Femur (tissue), 1 donor: ENCODE measurements at places on chromosomes 3 and 15.

GRCh38 chr3:159418571-159419526 is 569.8 kb upstream of the IL12A start:
- DNase-seq: no peak

- DNase-seq: no peak
Measured at GRCh38 chr3:33063651-33064051, 33.3 kb downstream of the GLB1 start.

GRCh38 chr3:62939707-62940106 is 64.5 kb upstream of the CADPS start:
- no peak for DNase-seq

DNA sequence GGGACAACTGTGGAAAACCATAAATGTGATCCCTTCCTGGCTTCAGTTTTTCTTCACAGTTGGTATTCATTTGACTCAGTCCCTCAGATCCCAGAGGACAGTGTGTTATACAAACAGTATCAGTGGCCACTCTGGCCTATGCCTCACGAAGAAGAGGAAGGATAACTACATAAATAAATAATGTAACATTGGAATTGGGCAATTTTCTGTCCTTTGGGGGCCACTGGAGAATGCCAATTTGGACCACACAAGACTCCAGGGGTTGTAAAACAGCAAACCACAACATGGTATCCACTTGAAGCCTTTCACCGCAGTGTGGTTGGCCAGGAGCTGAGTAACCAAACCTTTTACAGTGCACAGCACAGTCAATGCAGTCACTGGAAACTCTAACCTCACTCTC is 1077.0 kb downstream of the ROBO2 start:
- peak; percentile 63 for DNase-seq

- no peak for DNase-seq
Measured at GRCh38 chr3:50491023-50491422, 12.4 kb downstream of the CACNA2D2 start.

- DNase-seq: peak; percentile 74
Measured at GRCh38 chr3:75906555-75907112, 121.3 kb upstream of the ZNF717 start.

DNA sequence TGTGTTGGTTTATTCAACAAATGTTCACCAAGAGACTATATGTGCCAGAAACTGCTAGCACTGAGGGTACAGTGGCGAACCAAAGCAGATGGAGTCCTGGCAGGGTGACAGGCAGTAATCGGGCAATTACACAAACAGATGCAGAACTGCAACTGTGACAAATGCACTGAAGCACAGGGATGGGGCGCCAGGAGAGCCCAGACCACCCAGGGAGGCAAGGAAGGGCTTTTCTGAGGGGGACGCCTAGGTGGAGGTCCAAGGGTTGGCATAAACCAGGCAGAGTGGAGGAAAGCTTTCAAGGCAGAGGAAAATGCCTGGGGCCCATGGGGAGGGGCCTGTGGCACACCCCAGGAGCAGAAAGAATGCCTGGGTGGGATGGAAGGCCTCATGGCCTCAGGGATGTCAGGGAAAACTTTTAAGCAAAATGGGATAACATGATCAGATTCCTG is 5.5 kb downstream of the DIS3L start:
- DNase-seq: peak; percentile 67

DNA sequence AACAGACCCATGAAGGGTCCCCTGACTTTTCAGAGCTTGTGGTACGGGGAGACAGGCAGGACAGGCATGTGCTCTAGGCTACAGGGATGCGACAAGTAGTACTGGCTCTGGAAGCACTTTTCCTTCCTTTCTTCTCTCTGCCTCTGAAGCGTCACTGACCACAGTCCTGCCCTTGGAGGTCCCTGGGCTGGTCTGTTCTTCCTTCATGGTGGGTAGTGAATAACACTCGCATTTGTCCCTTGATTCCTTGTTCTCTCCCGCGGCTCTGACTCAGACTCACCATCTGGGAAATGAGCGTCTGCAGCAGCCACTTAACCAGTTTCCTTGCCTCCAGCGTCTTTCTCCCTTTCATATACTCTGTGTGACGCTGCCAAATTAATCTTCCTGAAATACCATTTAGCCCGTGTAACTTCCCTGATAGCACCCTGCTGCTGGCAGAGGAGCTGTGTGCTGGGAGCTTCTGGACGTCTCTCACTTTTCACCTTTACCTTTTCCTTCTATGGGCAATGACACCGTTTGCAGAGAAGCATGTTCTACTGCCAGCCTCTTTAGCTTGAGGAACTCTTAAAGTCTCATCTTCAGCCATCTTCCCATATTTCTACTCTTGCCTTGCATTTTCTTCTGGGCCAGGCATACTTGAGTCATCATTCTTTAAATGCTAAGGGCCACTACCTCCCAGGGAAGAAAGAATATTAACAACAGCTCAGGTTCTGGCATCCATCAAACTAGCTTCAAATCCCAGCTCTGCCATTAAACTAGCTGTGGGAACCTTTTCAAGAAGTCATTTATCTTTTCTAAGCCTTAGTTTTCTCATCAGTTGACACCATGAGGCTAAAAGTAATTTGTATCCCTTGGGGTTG is 33.6 kb downstream of the TMEM45A start:
- DNase-seq: no peak

- no peak for DNase-seq
Measured at GRCh38 chr15:100236981-100237720, 104.6 kb downstream of the ADAMTS17 start.

DNA sequence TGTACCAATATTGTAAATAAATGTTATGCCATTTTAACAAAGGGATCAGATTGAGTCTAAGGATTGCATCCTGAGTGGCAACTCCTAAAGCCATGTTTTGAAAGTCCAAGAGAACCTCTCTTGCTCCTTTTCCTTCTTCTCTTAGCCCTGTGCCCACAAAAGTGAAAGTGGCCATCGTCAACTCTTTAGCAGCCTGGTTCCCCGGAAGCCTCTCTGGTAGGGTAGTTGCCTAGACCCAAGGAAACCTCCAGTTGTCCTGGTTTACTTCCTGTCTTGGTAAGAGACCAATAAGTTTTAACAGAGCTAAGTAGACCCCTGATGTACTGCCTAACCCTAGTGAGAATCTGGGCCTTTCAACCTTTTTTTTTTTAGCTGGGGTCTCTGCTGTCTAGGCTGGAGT is 10.2 kb upstream of the ITPKA start:
- no peak for DNase-seq

DNA sequence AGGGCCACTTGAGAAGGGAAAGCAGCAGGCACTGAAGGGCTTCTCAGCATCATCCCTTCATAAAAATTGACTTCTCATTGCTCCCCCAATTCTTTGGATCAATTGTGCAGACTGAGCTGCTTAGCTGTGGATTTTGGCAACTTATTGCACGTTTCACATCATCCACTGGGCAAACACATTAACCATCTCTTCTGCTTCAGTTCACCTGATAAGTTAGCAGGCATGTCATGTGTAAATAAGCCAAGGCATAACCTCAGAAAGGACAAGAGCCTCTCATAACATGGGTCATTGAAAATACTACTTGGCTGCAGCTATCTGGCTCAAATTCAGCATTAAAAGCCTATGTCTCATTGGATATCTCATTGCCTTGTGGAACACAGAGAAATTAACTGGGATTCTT is 366.5 kb downstream of the LRRC3B start:
- no peak for DNase-seq

DNA sequence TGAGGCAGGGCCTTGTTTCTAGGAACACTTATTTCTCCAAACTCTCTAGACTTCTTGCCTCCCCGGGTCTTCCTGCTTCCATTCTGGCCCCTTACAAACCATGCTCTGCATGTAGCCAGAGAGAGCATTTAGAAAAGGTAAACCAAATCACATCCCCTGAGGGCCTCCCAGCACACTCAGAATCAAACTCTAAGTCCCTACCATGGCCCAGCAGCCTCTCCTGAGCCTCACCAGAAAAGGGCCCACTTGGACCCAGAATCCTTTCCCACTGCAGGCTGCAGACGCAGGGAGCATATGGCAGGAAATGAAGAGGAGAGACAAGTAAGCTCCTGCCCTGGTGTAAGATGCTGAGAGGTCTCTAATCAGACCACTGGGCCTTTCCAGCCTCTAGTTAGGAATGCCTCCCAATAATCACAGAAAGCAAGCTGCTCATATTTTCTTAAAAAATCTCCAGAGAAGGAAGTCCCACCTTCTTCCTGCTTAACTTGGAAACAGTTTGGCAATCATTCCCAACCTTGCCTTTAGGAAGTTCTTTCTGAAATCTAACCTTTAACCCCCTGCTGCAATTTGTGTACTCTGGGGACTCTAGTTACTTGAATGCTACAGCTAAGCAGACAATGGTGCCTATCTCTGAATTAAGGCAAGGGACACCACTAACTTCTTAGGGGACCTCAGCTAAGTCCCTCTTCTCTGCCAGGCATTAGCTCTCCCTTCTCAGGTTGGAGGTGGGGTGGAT is 4.2 kb downstream of the AMOTL2 start:
- DNase-seq: no peak

DNA sequence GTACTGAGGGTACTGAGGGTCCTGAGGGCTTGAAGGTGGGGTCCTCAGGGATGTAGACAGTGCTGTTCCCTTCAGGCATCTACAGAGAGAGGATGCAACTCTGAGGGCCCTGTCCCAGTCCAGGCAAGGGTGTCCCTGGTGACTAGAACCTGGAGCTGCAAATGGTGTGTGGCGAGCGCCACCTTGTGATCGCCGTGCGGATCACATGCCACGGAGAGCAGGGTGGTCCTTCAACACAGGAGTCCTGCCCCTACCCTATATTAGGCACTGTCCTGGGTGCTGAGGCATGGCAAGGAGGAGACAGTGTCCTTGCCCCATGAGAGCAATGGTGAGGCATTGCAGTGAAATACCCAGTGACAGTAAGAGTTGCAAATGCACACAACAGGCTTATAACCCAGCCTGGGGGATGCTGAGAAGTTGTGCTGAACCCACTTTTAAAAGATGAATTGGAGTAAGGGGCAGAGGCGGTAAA is 23.6 kb downstream of the RHCG start:
- peak; percentile 28 for DNase-seq

GRCh38 chr3:13343601-13344000 is 76.5 kb downstream of the NUP210 start:
- no peak for DNase-seq

DNA sequence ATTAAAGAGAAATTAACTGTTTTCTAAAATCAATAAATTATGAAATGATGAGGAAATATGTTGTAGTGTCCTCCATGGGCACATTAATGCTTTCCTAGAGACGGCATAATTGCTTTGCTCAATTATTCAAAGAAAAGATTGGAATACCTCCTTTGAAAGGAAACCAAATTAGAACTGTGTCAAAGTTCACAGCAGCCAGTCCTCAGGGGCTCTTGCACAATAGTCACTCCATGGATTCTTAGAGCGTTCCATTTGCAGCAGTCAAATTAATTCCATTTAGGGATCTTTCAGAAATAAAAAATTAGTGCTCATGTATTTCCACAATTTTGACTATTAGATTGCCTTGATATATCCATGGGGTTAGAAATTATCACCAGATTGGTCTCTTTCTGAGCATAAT is 841.6 kb upstream of the DPPA4 start:
- no peak for DNase-seq

DNA sequence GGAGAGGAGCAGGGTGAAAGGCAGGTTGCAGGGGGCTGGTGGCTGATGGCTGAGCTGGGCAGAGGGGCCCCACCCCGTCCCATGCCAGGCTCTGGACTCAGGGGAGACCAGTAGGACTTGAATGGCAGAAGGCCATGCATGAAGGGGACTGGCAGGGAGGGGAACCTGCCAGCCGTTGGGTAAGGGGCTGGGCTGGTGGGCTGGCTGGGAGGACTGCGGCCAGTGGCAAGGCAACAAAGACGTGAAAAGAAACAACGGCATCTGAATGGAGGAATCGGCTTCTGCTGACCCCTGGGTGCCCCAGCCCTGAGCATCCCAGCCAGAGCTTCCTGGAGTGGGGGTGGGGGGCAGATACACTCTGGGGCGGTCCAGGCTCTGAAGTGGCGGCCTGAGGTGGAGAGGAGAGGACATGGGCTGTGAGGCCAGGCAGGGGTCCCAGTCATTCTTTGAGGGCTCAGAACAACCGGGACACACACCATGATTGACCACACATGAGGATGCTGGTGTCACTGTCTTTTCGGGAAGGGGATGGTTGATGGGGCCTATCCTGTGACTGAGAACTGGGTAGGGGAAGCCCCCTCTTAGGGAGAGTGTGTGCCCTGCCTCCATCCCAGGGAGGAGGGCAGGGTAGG is 11.7 kb downstream of the GLYCTK start:
- no peak for DNase-seq

GRCh38 chr3:6524479-6524878 is 336.4 kb upstream of the GRM7 start:
- no peak for DNase-seq

DNA sequence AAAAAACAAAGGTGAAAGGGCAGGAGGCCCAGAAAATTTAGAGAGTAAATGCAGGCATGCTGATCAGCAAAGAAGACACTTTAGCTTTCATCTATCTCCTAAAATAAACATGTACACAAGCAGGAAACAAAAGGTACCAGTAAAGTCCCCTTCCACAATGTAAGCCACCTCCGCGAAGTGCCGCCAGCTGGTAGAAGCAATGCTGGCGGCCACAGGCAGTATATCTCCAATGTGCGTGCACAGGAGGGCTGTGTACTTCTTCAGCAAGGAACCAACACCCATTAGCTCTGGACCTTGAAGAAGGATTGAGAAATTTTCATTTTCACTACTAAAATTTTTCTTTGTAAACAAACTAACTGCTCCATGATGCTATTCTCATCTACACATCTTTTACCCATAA is 75.4 kb downstream of the HERC2 start:
- no peak for DNase-seq

DNA sequence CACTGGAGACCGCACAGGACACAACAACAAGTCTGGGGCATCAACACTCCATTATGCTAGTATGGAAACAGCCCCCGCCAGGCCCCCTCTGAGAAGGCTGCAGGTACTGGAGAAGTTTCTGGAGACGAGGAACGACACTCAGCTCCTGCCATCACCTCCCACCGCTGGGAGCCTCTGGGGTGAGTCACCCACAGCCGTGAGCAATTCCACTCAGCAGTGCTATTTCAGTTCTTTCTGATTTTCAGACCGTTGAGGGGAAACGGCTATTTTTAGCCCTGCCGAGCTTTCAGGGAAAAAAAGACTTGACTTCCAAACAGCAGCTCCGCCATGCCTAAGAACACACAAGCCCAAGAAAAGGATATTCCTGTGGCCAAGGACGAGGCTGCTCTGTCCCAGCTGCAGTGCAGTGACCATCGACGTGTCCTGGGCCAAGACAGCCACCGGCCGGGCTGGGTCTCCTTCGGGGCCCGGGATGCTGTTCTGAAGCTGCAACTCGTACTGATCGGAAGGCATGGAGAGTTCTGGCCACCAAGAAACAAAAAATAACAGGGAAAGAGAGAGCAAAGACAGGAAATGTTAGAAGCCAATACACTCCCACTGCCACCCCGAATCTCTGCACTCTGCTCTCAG is 40.8 kb downstream of the NUP210 start:
- peak; percentile 67 for DNase-seq
